ENCODE measurements at places on chromosomes 13 and 19. TPM values are rescaled to one million over a fixed set of nuclear protein-coding genes. Genes with fewer than 3 reads are reported as not detected.

DNA sequence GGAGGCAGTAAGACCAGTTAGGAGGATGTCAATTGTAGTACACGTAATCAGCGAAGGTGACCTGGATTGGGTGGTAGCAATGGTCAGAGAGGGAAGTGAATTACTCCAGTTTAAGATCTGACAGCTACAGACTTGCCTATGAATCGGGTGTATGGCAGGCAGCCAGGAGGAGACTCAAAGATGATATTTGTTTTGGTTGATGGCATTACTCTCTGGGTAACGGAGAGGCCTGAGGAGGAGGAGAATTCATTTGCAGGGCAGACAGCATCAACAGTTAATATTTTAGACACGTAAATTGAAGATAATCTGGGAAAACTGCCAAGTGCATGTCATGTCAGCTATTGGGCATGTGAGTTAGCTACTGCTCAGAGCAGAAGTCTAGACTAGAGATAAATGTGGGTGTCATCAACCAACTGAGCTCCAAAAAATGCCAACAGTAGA is 109.2 kb downstream of the SGCG start:
- no peak for DNase-seq

DNA sequence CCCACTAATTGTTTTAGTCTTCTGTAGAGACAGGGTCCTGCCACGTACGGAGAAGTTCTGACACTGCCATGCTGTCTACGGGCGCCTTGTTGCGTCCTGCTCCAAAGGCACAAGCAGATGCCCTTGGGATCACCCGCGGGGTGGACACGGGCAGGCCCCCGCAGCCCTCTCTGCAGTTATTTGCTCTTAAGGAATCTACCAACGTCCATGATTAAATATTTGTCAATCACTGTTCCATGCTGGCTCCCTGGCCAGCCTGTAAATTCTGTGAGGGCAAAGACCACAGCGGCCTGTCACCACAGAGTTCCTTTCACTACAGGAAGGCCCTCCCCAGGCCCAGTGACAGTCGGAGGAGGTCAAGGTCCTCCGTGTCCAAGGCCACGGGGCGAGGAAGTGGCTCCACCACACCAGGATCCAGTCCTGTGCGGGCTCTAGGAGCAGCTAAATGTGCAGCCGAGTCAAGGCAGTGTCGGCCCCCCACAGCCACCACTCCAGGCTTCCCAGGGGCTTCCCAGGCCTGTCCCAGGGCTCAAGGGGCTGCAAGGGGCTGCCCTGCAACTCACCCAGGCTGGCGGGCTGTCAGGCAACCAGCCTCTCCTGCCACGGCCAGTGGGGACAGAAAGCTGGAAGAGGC is 2.1 kb downstream of the RNF126 start:
- DNase-seq, result no peak

- no peak for DNase-seq
Observed at GRCh38 chr13:33101835-33102234, 85.6 kb downstream of the KL start.

NOTCH3 gene
- total RNA-seq, result 3.6 TPM

DNA sequence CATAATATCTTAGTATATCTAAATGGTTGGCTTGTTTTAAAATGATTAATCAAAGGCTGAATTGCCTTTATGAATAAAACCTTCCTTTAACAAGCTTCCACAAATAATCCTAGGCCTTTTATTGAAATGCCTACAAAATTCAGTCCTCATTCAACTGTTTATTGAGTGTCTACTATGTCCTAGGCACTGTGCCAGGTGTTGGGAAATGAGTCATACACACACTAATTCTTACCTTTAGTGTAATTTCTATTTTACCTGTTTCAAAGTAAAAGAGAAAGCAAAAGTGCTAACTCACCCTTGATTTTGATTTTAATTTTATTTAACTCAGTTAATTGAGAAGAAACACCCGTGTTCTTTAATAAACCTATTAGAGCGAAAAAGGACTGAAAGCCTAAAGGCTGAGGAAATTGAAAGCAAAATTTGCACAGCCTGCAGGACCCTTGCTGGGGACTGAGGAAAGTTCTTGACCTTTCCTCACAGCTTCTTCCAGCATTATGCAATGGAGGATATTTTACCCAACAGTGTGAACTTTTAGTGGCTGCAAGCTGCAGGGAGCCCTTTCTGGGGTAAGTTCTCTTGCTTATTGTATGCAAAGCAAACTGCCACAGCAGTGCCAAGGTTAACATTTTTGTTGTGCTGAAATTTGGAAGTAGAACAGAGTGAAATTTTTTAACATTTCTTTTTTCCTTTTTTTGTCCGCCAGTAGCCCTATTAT is 83.1 kb downstream of the B3GLCT start:
- DNase-seq, result no peak

GRCh38 chr19:7368456-7368855 is 19.7 kb downstream of the ARHGEF18 start:
- DNase-seq, result no peak
